ENCODE measurements at places on chromosomes 1 and 21.

DNA sequence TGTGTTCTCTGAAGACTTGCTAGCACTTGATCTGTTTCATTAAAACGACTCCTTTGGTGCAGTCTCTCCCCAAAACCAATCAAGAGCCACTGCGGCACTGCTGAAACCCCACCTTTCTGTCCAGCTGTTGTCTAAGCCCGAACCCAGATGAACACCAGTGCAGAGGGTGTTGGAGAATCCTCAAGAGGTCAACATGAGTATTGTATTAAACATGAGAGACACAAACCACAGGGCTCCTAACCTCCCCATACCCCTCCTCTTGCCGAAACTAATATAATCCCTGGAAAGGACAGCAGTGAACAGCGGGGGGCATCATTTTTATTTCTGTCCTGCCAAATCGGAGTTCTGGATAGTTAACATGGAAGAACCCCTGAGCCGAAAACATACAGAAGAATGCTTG is 333.9 kb downstream of the CAMTA1 start:
- no peak for DNase-seq

GRCh38 chr1:228472655-228473054 is 14.5 kb upstream of the RNF187 start:
- DNase-seq: no peak

- DNase-seq: no peak
Observed at GRCh38 chr1:44263568-44264450, 50.5 kb downstream of the DMAP1 start.

DNA sequence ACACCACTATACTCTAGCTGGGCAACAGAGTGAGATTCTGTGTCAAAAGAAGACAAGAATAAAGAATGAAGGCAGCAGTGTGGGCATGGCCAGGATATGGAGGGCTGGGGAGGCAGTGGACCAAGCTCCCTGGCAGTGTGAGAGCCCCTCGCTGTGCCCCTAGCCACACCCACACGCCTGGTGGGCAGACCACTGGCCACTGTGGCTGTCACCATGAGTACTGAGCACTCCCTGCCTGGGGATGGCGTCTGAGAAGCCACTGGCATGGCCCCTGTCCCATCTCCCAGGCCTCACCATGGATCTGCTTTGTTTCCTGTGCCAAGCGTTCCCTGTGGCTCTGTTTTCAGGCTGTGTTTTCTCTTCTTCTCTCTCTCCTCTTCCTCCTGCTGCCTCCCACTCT is 51.7 kb downstream of the STUM start:
- no peak for DNase-seq
